ENCODE measurements at places on chromosomes 16 and 17. TPM values are rescaled to one million over a fixed set of nuclear protein-coding genes. Genes with fewer than 3 reads are reported as not detected.

- no peak overlapping the region for H3K4me3 ChIP-seq
- H3K4me1 ChIP-seq: no peaks in the 10 kb centered on the region
- no peak overlapping the region for H3K27ac ChIP-seq
- no peaks in the 10 kb centered on the region for H3K36me3 ChIP-seq
Observed at GRCh38 chr17:70648166-70648565, 478.8 kb downstream of the KCNJ2 start.

CCDC154 gene
- 2.9 TPM for polyA plus RNA-seq

DNA sequence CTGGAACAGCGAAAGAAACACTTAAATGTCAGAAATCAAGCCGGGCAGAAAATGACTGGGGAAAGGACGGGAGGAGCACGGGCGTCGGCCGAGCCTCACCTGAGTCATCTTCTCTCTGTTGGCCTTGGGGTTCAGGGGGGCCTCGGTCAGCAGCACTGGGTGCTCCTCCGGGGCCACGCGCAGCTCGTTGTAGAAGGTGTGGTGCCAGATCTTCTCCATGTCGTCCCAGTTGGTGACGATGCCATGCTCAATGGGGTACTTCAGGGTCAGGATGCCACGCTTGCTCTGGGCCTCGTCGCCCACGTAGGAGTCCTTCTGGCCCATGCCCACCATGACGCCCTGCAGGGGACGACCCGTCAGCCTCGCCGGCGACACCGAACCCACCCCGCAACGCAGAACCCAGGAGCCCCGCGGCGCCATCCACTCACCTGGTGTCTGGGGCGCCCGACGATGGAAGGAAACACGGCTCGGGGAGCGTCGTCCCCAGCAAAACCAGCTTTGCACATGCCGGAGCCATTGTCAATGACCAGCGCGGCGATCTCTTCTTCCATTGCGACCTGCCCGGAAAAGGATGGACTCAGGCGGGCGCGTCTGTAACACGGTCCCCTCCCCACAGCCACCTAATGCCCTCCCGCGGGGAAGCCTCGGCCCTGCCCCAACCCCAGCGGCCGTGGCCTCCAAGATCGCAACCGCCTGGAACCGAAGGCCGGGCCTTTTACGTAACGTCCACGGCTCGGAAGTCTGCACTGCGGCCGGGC lies 616 bp downstream of the ACTG1 start:
- H3K27ac ChIP-seq: peak overlapping the region; percentile 90
- H3K36me3 ChIP-seq: peaks cover 35% of the 10 kb centered on the region
- peak; percentile 14 for DNase-seq
- no peaks in the 10 kb centered on the region for H3K27me3 ChIP-seq
- H3K4me1 ChIP-seq: peaks cover 25% of the 10 kb centered on the region

GRCh38 chr17:3994221-3994576 lies 30.0 kb upstream of the ATP2A3 start:
- no peaks in the 10 kb centered on the region for H3K27me3 ChIP-seq

- H3K4me3 ChIP-seq: no peak overlapping the region
- H3K4me1 ChIP-seq: no peaks in the 10 kb centered on the region
- H3K36me3 ChIP-seq: peaks cover 47% of the 10 kb centered on the region
- H3K27ac ChIP-seq: no peak overlapping the region
Observed at GRCh38 chr17:16086957-16087356, 87.3 kb downstream of the TTC19 start.

KRT40 gene
- polyA plus RNA-seq: 0.07 TPM

DNA sequence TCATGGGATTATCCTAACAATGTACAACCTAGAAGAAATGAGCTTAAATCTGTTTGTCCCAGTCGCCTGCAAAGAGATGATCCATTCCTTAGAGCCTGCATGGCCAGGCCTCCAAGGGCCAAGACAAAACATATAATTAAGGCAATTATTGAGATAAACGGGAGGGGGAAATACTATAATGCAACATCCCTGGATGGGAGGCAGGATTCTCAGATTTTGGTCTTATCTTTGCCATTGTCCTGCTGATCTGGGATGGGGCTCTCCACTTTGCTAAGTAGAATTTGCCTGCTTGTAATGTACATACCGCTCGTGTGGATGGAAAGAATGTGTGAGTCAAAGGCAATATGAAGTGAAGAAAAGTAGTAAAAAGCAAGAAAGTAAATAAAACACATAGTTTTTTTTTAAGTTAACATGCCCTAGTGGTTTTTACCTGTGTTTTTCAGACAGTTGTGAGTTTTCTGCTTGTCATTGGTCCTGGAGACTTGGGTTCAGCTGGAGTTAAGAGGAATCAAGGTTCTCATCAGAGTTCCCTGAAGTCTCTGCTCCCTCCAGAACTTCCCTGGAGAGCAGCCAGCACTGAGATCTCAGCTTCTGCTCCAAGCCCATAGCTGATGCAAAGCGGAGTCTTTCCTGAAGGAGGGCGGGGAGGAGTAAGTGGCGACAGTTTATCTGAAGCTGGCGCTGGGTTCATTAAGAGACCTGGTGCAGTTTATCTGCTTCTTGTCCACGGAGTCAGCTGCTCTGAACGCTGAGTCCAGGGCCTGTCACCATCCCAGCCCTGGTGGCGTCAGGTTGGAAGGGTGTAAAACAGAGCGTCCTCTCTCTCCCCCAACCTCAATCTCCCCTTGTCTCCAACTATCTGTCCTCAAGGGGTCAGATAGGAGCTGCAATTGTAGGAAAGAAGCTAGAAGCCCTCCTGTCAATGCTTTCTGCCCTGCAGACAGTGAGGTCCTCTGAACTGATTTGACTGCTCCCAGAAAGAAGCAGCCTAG lies 30.1 kb downstream of the HOXB1 start:
- H3K27me3 ChIP-seq: peaks cover 48% of the 10 kb centered on the region
- no peaks in the 10 kb centered on the region for H3K4me1 ChIP-seq
- no peak overlapping the region for H3K4me3 ChIP-seq
- peak overlapping the region; percentile 30 for H3K27ac ChIP-seq
- H3K36me3 ChIP-seq: no peaks in the 10 kb centered on the region

- H3K4me3 ChIP-seq: no peak overlapping the region
- peaks cover 26% of the 10 kb centered on the region for H3K4me1 ChIP-seq
- H3K27me3 ChIP-seq: no peaks in the 10 kb centered on the region
- DNase-seq: peak; percentile 50
- peak overlapping the region; percentile 60 for H3K27ac ChIP-seq
Observed at GRCh38 chr16:27242868-27243590, 25.5 kb downstream of the NSMCE1 start.

GRCh38 chr16:80151722-80152111 lies 389.1 kb upstream of the DYNLRB2 start:
- peak overlapping the region; percentile 5 for H3K27ac ChIP-seq
- H3K27me3 ChIP-seq: no peaks in the 10 kb centered on the region
- H3K4me1 ChIP-seq: peaks cover 7% of the 10 kb centered on the region
- no peaks in the 10 kb centered on the region for H3K36me3 ChIP-seq
- no peak for DNase-seq
- H3K4me3 ChIP-seq: no peak overlapping the region

DNA sequence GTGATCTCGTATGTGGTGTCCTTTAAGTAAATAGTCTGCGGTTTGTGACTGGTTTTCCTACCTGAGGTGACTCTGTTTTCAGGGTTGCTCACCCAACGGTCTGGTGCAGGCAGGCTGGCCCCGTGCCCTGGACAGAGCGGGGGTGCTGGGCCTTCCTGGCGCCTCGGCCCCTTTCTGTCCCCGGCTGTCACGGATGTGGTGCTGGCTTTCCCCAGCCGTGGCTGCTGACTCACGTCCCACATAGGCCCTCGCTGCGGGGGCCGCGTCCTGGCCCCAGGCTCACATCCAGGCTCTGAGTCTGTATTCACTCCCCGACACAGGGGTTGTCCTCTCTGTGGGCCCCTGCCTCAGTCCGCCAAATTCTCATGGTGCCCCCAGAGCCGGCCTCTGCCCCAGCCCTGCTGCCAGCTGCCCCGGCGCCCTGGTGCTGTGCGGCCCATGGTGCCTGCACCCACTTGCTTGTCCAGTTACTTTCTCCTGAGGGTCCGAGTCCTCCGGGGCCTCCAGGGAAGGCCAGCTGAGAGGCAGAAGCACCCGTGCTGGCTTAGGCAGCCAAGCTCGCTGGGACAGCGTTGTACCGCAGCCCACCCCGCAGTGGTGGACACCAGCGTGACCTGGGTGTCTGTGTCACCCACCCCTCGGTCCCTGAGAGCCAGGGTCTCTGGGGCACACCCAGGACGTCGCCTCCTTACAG lies 5.9 kb downstream of the CHMP6 start:
- H3K4me3 ChIP-seq: no peak overlapping the region
- no peaks in the 10 kb centered on the region for H3K27me3 ChIP-seq
- no peak overlapping the region for H3K27ac ChIP-seq
- no peak for DNase-seq
- H3K4me1 ChIP-seq: peaks cover 17% of the 10 kb centered on the region

- H3K4me1 ChIP-seq: peaks cover 3% of the 10 kb centered on the region
- H3K27me3 ChIP-seq: no peaks in the 10 kb centered on the region
- no peak overlapping the region for H3K4me3 ChIP-seq
Observed at GRCh38 chr16:87414251-87414680, 22.1 kb downstream of the MAP1LC3B start.

Data from large intestine (tissue), 12 donors.